ENCODE measurements at places on chromosomes 16 and 17. TPM values are rescaled to one million over a fixed set of nuclear protein-coding genes. Genes with fewer than 3 reads are reported as not detected.

ADAM11 gene
- total RNA-seq, result 0.44 TPM

DNA sequence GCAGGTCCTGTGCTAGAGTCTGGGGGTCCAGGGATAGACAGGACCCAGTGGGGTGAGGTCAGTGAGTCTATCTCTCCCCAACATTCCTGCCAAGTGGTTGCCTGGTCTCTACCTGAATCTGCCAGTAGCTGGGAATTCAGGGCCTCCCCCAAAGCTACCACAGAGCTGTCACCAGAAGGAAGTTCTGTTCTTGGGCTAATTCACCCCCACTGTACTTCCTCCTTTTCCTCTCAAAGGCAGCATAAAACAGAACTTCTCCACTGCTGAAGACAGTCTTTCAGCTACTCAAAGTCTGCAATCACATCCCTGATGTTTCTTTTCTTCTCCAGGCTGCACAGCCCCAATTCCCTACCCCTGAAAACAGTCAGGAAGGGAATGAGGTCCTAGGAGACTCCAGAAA is 8.7 kb downstream of the CAMTA2 start:
- no peak for DNase-seq

DNA sequence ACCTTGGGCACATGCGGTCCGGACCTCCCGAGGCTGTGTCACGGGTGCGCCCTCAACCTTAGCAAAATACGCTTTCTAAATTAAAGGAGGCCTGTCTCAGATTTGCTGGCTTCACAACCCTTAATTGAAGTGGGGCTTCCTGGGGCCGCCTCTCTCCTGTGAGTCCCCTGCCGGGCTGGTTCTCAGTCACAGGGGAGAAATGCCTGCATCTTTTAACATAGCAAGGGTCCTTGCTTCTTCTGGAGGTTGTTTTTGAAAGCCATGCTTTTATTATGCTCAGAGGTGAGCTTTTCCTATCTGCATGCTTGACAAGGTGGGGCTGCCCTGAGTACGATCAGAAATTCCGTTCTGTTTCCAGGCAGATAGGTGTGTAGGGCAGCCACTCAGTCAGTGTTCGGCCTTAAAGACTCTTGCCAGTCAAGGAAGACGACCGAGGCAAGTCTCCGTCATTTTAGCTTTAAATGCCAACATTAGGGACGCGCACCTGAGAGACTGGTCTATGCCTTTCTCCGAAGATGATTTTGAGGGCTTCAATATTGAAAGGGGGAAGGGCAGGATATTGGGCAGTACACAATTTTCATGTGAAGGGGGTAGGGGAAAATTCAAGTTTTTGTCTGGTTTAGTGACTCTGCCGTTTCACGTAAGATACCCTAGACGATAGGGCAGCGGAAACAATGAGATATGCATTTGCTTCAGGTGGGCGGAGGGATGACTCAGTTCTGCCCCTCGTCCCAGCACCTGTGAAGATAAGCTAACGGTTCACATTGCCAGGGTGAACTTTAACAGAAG is 5.5 kb upstream of the SLC7A5 start:
- no peak for DNase-seq

GRCh38 chr16:66115373-66115772 is 251.1 kb upstream of the CDH5 start:
- DNase-seq, result no peak

DNA sequence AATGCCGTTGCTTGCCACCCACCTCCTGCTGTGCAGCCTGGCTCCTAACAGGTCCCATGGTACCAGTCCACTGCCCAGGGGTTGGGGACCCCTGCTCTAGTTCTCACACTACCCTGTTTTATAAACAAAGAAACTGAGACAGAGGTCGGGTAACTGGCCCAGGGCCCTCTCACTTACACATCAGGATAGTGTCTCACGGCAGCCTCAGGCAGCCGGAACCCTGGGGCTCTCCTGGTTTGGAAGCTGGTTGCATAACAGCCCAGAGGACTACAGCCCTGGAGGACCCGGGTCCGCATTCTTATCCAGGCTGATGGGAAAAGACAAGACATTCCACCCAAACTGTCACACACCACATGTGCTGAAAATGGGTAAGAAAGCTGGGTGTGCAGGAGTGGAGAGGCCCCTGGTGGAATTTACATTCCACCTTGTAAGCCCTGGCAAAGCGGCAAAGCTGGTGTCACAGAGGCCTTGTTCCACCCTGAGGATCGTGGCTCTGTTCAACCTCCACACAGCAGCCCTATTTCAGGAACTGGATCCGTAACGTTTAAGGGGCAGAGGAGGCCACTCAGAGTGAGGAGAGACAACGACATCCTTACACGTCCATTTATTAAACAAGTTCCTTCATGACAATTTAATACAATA is 9.8 kb downstream of the CMTM3 start:
- DNase-seq, result no peak

GRCh38 chr17:17236295-17237025 is 508 bp downstream of the FLCN start:
- peak; percentile 38 for DNase-seq

GRCh38 chr17:15494821-15495220 is 27.4 kb upstream of the CDRT4 start:
- DNase-seq, result no peak

DNA sequence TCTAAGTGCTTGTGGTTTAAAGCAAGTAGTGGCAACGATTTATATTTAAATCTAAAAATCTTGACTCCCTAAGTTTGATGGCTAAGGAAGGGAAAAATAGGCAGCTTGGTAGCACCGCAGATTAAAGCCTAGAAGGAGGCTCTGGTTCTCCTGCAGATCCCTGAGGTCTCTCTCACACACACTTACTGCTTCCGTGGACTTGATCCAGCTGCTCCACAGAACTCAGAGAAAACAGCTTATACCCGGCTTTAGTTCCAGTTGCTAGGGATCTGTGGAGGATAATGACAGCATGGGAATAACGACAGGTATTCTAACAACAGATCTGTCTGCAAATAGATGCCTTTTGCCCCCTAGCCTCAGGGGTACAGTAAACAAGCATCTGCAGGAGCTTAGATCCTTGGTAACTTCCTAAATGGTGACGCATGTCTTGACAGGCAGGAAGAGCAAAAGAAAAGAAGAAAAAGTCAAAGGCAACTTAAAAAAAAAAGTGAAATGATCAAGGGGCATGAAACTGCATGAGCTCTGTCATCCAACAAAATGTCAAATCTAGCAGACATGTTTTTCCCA is 4.5 kb downstream of the WIPI1 start:
- DNase-seq, result no peak

GRCh38 chr16:20871941-20872815 is 28.0 kb downstream of the DCUN1D3 start:
- no peak for DNase-seq

DNA sequence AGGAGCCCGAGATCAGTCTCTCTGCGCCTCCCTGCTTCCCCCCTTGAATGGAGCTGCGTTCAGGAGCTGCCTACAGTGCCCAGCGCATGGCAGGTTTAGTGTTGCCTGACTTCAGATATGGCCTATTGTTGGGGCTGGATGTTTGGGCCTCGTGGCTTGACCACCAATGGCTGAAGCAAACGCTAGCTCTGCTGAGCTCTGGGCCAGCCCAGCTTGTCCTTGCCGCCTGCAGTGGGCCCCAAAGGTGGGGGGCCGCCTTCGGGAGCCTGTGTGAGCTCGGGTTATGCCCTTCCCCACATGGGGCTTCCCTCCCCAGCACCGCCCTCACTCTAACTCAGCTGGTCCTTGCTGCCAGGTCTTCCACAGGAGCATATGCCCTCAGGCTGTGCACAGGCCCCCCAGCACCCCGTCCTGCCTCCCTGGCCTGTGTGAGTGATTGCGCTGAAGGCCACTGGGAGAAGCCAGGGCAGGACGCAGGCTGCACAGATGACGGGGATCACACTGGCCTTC is 2.0 kb upstream of the METTL26 start:
- DNase-seq, result no peak

DNA sequence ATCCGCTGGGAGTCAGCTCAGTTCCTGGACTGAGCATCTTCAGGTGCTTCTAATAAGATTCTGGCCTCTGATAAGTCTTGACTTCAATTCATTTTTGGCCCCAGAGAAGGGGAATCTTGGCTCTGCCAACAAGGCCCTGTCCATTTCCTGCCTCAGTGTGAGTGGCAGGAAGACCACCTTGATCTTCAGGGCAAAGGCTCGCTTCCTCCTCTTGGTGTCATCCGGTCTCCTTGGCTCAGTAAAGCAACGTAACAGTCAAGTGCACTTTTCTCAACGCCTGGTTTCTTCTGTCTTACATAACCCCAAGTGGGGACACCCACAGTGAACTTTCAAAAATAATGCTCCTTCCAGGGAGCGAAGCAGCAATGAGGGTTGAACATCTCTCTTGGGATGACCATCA is 169.8 kb downstream of the PRKCB start:
- no peak for DNase-seq

DNA sequence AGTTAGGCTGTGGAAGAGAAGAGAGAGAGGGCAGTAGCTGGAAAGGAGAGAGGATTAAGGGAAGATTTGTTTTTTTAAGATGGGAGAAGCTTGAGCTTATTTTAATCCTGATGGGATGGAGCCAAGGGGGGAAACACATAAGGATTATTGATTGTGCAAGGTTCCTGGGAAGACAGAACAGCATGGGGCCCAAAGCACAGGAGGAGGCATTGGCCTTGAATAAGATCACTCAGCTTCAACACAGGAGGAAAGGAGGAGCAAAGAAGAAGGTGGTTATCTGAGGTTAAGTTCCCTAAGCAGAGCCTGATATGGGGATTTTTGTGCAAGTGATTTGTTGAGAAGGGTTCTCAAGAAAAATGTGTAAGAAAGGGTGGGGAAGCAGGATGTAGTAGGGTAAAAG is 169.8 kb downstream of the ABCC12 start:
- DNase-seq, result no peak

DNA sequence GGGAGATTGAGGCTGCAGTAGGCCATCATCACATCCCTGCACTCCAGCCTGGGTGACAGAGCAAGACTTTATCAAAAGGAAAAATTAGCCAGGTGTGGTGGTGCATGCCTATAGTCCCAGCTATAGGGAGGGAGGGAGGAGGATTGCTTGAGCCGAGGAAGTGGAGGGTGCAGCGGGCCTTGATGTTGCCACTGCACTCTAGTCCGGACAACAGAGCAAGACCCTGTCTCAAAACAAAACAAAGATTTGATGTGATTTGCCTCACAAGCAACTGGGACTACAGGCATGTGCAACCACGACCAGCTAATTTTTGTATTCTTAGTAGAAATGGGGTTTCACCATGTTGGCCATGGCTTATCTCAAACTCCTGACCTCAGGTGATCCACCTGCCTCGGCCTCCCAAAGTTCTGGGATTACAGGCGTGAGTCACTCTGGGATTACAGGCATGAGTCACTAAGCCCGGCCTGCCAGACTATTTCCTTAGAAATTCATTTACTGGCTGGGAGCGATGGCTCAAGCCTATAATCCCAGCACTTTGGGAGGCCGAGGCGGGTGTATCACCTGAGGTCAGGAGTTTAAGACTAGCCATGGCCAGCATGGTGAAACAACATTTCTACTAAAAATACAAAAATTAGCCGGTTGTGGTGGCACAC is 11.5 kb downstream of the UBE2G1 start:
- no peak for DNase-seq

GRCh38 chr16:4435337-4436067 is 9.8 kb downstream of the DNAJA3 start:
- no peak for DNase-seq

DNA sequence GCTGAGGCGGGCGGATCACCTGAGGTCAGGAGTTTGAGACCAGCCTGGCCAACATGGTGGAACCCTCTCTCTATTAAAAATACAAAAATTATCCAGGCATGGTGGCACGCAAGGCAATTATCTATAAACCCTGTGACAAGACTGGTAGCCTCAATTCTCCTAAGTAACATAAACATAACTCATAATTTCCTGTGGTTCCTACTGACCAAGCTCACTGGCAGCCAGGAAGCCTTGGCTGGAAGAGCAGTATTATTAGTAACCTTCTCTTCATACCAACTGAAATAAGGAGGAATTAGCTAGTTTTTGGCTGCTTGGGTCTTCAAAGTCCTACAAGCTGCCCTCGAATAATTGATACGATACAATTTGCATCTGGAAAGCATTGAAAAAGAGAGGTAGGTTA is 31.6 kb upstream of the LRRC37A3 start:
- DNase-seq, result no peak

DNA sequence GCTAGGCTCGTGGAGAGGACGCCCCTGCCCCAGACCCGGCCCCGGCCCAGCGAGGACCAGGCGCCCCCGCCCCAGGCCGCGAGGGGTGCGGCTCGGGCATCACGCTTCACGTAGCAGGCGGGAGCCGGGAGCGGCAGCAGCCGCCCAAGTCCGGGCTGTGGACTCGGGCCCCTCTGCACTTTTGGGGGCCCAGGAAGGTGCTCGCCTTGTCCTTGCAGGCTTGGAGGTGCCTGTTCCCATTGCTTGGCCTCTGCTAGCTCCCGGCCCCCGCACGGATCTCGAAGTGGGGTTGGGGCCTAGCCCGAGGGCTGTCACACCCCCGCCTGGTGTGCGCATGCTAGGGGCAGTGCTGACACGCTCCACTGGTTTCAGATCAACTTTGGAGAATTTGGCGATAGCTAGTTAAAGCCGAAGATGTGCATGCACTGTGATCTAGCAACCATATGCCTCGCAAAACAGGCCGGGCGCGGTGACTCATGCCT is 55.7 kb downstream of the WSB1 start:
- DNase-seq, result no peak

KRT25 gene
- not detected for total RNA-seq

GRCh38 chr17:52030052-52030451 is 128.5 kb downstream of the CA10 start:
- no peak for DNase-seq

DNA sequence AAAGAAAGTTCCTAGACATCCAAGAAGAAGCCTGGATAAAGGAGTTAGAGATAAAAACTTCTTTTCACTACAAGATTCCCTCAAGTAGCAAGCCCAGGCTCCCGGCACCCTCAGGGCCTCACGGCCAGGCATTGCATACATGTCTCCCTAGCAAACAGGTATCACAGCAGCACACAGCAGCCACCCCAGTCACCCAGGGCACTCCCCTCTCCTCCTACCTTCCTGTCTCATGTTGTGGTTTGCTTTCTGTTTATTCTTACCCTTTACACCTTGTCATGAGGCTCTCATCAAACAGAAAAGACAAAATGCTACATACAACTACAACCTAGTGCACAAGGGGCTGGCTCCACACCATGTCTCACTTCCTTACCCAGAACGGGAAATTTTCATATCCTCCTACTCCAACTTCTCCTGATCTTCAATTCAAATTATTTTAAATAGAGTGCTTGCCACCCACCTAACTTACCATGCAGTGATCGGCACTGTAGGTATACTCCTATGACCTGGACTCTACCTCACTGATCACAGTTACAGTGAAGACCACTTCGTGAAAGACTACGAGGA is 42.7 kb downstream of the XPO6 start:
- DNase-seq, result no peak

GRCh38 chr17:3892095-3892998 is 506 bp downstream of the CAMKK1 start:
- no peak for DNase-seq

- no peak for DNase-seq
These were observed 3.9 kb upstream of the SPATA32 start for GRCh38 chr17:45265821-45266220.

DNA sequence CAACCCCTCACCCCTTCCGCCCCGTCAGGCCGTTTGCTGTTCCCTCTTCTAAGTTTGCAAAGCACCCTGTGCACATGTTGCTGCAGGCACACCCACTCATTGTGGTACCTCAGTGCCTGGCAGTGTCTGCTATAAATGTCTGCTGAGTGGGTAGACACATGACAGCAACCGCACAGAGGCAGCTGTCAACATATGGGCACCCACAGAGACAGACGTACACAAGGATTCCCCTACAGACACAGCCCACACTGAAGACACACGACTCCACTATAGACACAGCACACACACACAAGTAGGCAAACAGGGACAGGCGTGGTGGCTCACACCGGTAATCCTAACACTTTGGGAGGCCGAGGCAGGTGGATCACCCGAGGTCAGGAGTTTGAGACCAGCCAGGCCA is 17.8 kb upstream of the CRK start:
- DNase-seq, result no peak

- DNase-seq, result no peak
These were observed 112.3 kb upstream of the PMFBP1 start for GRCh38 chr16:72284042-72284789.
